Subcutaneous preadipocyte (primary cell): ENCODE measurements at places on chromosomes 11 and 22. TPM values are rescaled to one million over a fixed set of nuclear protein-coding genes. Genes with fewer than 3 reads are reported as not detected.

The TMEM86A gene
- 0.73 and 0.78 TPM in 2 replicates for total RNA-seq

The FAM180B gene
- 0.37 TPM in 1 of 2 replicates, not detected in the other for total RNA-seq

The OR5B21 gene
- not detected in 2 replicates for total RNA-seq

The AMPD3 gene
- total RNA-seq = 6.2 and 7.2 TPM in 2 replicates

The RCOR2 gene
- 1.8 and 2.7 TPM in 2 replicates for total RNA-seq

The CDHR5 gene
- not detected in 2 replicates for total RNA-seq

The ENDOD1 gene
- total RNA-seq = 26.1 and 41.6 TPM in 2 replicates
